ENCODE measurements at places on chromosomes 6 and 20. TPM values are rescaled to one million over a fixed set of nuclear protein-coding genes. Genes with fewer than 3 reads are reported as not detected.

PGBD1 gene
- 5.5 TPM for total RNA-seq

ANKRD66 gene
- not detected for total RNA-seq

KCNB1 gene
- not detected for total RNA-seq

DHX35 gene
- 6.6 TPM for total RNA-seq

DNAH8 gene
- total RNA-seq = not detected

CTCFL gene
- not detected for total RNA-seq

CALHM6 gene
- not detected for total RNA-seq

PNPLA1 gene
- not detected for total RNA-seq

AIF1 gene
- not detected for total RNA-seq

PI16 gene
- not detected for total RNA-seq

RAET1G gene
- total RNA-seq = 1.7 TPM

PKIB gene
- under 0.01 TPM for total RNA-seq

SNX9 gene
- total RNA-seq = 23.4 TPM

RFX6 gene
- not detected for total RNA-seq

RNF182 gene
- 3.9 TPM for total RNA-seq

ADIG gene
- not detected for total RNA-seq

SNX5 gene
- 80.5 TPM for total RNA-seq

CDC5L gene
- total RNA-seq = 9.8 TPM

POPDC3 gene
- 13.8 TPM for total RNA-seq

NECAB3 gene
- 77.3 TPM for total RNA-seq
